ENCODE measurements at places on chromosomes 12 and 14.
A peak's percentile ranks its signal among the peaks of the same experiment; 100 is the strongest.

DNA sequence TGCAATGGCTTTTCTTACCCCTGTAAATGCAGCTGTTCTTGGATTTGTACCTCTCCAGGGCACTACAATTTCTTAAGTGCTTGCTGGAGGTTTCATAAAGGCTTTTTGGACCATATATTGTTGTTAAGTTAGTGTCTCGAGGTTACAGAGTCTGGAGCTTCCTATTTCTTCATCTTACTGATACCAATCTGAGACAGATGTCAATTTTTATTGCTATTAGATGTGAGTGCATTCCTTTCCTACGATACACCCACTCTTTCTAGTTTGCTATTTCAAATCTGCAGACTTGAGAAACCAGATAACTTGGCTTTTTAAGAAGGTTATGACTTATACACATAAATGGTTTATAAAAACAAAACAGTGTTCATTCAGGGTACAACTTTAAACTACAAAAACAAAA is 2.1 kb downstream of the NOXRED1 start:
- DNase-seq = peak; percentile 15

GRCh38 chr12:107443320-107444090 is 242.1 kb upstream of the PWP1 start:
- no peak for DNase-seq

DNA sequence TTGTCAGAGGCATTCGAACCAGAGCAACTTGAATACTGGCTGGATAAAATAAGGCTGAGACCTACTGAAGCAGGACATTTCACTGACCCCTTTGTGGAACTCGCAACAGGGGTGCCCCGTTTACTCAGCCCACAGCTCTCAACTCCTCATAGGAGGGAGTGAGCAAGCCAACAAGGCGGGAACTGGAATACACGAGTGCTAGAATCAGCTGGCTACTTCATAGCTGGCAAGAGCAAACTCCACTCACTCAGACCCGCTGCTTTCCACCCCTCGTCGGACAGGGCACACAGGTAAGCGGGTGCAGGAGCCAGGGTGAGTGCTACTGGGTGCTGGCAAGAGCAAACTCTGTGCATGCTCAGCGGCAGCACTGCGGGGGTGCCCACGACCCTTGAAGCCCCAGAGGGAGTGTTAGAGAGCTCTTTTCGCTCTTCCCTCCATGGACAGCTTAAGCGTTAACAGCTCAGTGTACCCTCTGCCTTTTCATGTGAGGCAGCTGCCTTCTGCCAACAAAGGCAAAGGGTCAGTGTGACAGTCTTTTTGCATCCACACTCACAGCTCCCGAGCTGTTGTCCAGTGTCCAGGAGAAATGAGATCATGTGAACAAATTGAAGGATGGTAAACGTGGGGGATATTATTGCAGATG is 15.7 kb downstream of the CAPZA3 start:
- DNase-seq = no peak

GRCh38 chr12:105451211-105451610 is 120.7 kb downstream of the C12orf75 start:
- peak; percentile 68 for DNase-seq

- no peak for DNase-seq
These were observed 9.0 kb upstream of the NOVA1 start for GRCh38 chr14:26606729-26607312.

DNA sequence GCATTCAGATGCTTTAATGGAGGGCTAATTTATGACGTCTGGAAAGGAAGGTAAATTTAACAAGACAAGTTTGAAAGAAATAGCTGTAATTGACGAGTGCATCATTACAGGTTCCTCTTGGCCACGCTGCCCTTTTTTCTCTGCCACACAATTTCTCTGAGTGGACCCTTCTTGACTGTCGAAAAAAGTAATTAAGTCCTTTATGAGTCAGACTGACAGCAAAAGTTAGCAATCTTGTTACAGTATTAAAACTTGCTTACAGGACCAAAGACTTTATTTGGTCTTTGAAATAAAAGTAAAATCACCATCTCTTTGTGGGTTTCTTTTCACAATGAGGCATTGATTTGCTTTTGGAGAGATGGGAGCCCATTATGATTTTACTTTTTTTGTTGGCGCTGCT is 42.6 kb downstream of the SAMD4A start:
- DNase-seq = peak; percentile 52

GRCh38 chr12:85266356-85266755 is 13.7 kb upstream of the ALX1 start:
- DNase-seq = no peak

DNA sequence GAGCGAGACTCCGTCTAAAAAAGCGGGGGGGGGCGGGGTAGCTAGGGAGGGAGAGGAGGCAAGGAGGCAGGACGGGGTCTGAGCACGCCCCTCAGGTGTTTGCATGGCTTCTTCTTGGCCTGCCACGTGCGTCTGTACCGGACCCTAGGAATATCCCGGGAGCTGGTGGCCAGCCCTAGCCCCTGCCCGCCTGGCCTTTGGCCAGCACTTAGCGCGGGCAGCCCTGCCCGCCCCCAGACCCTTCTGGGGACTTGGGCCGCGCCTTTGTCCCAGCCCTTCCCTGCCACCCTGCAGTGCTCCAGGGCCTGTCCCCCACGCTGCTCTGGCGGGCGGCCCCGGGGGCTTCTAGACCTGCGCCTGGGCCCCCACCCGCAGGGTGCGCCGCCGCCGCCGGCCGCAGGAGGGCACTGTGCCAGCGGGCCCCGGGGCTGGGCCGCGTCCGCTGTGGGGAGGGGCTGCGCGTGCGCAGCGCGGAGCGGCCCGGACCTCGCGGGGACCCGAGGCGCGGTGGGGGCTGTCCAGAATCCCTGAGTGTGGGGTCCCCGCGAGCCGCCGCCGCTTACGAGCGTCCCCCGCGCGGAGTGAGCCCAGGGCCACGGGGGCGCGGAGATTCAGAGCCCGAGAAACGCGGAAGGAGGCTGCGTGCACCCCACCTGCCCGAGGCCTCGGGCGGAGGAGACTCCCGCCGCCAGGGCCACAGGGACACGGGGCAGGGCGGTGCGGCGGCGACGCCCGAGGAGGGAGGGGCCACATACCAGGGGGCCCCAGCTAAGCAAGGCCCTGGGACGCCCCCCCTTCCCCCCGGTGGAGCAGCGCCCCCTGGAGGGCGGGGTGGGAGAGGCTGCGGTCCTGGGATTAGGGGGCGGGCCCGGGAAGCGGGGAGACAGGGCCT is 21.0 kb downstream of the SLC25A29 start:
- peak; percentile 75 for DNase-seq

DNA sequence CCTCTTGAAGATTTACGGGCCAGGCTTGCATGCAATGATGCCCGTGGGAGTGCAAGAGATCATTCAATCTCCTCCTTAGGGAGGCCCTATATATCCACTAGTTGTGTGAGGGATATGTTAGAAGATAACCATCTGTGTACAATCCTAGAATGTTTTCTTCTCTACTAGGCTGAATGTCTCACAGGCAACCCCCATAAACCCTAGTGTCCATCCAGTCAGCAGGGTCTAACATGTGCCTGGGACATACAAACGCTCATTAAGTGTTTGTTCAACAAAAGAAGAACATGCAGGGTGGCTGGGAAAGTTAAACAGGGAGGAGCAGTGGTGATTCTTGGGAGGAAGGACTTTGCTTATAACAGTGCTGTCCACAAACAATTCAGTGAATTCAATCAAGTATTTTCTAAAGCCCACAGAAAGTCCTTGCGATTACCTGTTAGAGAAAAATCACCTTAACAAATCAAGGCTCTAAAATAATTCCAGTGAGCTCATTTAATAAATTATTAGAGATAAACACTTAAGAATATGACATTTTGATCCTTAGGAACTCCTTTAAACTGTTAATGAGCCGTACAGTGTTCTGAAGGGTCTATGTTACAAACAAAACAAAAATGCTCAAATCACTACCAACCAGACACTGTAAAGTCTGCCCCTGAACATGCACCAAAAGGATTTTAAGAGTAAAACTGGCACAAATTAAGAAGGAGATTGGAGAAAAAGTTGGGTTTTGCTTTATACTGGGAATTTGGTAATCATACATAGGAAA is 96.6 kb upstream of the FERMT2 start:
- DNase-seq = peak; percentile 12

GRCh38 chr12:51389302-51389999 is 1.8 kb downstream of the GALNT6 start:
- peak; percentile 77 for DNase-seq

DNA sequence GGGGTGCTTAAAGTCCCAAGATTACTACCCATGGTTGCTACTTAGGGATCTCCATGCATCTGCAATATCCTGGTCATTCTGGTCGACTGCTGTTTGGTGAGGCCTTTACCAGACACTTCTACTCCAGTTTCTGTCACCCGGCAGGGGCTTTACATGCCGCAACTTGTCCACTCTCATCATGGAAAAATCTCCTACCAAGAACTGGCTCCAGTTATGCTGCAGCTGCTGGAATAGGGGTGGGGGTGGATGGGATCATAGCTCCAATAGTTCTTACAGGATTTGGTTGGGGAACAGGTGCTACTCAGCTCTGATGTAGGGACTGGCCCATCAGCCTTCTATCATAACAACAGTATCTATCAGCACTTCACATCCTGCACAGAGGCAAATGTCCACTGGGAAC is 51.6 kb downstream of the SPTB start:
- DNase-seq = no peak

All from ELR (cell line).